ENCODE measurements at places on chromosomes 5 and 9.

DNA sequence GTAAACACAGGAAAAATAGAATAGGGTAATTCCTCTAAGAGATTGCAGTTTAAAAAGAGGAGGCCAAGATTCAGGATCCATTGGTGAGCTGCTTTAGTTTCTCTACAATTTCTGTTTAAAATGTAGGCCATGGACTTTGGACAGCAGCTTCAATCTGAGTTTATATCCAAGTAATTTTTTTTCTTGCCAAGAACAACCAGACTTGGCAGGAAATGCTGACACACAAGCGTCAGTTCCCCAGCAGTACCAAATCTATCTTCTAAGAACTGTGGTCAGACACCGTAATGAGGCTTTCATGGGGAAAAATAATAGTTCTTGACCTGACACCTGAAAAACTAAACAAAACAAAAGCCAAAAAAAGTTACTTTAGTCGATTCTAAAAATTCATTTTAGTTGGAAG is 528.8 kb downstream of the CSNK1G3 start:
- DNase-seq: no peak

DNA sequence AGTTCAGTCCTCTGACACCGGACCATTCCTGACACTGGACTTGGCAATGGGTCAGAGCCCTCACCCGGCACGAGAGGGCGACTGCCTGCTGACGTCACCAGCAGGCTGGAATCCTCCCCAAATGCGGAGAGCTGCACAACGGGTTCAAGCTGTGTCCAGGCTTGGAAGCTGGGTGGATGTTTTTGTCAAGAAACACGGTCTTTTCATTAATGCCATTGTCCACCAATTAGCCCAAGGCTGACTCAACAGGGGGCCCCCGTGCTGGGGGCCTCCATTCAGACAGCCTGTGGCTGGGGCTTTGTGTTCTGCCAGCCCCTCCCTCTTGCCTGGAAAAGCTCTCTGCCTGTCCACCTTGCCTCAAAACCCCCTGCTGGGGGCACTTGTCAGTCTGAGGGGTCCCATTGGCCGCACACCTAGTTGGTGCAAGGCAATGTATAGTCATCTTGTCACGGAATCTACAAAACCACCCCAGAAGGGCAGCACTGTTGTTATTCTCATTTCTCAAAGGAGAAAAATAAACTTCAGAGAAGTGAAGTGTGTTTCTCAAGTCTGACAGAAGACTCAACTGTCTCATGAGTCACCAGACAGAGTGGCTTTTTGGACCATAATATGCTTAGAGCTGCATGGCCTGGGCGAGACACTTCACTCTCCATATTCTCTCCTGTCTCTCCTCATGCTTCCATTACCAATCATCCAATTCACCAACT is 24.6 kb downstream of the NDUFA8 start:
- DNase-seq: no peak

GRCh38 chr9:99820685-99821395 is 845 bp upstream of the NR4A3 start:
- DNase-seq: no peak

DNA sequence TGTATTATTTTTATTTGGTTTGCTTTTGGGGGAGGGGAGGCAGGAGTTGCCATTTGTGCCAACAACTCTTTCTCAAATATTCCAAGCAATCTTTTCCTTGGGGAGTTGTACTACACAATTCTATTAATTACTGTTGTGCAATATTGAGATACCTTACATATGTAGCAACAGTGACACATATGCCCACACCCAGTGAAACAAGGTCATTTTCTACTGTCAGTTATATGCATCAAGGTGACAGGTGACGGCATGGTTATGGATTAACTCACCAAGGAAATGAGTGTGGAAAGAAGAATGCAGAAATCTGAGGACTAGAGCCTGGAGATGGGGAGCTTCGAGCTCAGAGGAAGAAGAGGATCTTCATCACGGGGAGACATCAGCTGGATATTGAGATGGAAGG is 17.9 kb upstream of the MSMP start:
- no peak for DNase-seq

- DNase-seq: no peak
These were observed 30.5 kb downstream of the LARS1 start for GRCh38 chr5:146151970-146152369.

DNA sequence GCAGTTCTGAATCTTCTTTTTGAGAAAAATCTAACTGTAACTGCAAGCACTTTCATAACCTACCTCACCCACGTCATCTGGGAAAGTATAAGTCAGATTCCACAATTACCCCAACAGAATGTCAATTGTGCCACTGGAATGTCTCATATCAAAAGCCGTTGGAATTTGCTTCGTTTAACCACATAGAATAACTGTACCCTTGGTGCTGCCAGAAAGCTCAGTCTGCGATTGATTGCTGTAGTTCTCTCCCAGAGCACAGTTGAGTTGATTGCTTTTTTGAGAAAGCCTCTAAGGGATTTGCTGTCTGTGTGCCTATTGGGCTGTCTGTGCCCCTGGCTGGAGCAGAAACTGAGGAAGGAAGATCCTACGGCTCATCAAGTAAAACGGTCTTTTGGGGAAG is 583.6 kb downstream of the TMEM38B start:
- DNase-seq: no peak

GRCh38 chr5:144581044-144581443 is 410.4 kb downstream of the KCTD16 start:
- no peak for DNase-seq

DNA sequence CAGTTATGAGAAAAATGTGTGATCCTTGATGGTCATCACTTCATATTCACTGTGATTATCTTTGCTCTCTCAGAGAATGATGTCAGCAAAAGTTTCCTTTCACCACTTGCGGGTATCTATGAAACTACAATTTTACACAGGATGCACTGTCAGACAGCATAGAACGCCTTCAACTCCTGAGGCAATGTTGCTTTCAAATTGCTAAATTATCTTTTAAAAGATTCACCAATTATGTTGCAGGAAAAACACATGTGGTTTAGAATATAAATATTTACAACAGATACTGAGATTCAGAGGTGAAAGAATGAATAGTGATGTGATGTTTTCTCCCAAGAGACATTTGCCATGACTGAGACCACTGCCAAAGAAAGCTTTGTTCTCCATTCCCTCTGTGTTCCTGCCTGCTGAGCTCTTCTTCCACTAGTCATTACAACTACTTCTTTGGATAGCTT is 879.8 kb upstream of the DMAC1 start:
- no peak for DNase-seq

GRCh38 chr9:31471010-31471409 is 913.4 kb upstream of the ACO1 start:
- no peak for DNase-seq

DNA sequence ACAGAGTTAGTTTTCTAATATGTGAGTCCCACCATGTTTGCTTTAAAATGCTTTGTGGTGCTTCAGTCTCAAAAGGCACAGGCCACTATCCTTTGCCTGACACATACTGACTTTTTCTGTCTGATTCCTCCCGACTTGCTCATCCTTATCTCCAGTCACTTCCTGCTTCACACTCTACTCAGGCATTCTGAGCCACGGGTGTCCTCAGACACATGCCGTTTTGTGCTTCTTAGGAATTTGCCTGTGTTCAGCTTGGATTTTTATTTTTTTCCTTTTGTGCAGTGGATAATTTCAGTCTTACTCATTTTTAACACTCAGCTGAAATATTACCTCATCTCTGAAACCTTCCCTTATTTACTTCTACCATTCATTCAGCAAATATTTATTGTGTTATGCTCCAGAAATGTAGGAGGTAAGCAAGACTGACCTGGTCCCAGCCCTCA is 54.1 kb downstream of the MAN2A1 start:
- no peak for DNase-seq

DNA sequence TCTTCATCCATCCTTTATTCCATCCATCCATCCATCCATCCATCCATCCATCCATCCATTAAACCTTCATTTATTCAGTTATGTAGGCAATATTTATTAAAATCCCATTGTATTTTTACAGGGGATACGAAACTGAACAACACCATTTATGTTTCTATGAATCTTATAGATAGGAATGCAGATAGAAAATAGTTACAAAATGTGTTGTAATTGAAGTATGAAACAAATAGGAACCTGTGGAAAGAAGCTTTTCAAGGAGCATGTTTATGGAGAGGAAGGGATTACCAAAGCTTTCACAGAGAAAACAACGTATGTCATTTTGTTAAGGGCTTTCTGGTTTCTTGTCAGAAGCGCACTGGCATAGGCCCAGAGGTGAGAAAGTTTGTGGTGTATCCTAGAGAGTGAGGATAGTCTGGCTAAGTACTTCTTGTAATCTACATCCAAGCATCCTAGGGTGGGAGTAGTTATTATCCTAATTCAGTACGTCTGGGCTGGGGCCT is 184.0 kb downstream of the CNTLN start:
- no peak for DNase-seq

- no peak for DNase-seq
These were observed 3.6 kb upstream of the NR5A1 start for GRCh38 chr9:124510650-124511425.

DNA sequence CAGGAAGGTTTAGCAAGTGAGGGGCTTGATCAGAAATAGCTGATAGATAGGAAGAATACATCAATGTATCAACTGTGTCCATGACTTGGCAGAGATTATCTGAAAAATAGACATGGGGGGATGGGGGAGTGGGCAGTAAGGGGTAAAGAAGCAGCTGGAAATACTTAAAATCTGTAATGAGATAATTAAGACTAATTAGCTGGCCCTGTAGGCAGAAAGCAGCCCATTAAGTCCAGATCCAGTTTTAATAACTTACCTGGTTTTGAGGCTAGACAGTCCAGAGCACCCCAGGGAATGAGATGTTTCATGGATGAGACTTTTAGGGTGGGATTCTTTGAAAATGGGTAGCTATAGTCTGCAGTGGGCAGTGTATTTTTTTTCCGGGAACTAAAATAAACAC is 116.9 kb upstream of the TLX3 start:
- no peak for DNase-seq

DNA sequence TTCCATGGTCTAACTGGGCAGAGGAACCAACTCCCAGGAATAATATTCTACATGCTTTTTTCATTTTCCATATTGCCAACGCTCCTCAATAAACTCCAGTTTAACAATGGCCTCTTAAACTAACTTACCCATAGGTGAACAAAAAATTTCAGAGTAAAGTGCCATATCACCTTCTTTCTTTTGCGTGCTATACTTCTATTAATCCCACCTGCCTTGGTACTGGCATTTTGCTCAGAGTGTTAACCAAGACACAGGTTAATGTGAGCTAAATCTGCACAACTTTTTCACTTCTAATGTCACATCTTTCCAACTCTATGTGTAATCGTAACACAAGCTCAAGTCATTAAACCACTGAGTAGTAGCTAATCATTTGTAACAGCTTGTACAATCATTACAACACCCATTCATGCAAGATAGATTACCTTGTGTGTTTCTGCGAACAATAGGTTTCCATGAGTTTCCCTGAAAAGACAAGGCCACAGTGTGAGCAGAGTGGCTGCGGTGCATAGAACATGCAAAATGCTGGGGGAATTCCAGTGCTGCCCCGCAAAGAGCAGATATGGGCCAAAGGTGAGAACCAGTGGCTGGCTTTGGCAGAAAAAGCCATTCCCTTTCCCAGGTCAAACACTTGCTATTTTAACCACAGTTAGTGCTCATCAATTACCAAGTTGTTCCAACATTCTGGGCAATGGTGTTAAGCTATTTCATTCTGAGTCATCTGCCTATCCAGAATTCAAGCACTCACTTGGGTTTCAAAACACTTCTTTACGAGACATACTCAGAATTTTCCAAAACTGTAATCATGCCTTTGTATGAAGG is 42.8 kb downstream of the TIMD4 start:
- DNase-seq: no peak

- DNase-seq: no peak
These were observed 336.9 kb upstream of the SLC24A2 start for GRCh38 chr9:20125727-20126126.

DNA sequence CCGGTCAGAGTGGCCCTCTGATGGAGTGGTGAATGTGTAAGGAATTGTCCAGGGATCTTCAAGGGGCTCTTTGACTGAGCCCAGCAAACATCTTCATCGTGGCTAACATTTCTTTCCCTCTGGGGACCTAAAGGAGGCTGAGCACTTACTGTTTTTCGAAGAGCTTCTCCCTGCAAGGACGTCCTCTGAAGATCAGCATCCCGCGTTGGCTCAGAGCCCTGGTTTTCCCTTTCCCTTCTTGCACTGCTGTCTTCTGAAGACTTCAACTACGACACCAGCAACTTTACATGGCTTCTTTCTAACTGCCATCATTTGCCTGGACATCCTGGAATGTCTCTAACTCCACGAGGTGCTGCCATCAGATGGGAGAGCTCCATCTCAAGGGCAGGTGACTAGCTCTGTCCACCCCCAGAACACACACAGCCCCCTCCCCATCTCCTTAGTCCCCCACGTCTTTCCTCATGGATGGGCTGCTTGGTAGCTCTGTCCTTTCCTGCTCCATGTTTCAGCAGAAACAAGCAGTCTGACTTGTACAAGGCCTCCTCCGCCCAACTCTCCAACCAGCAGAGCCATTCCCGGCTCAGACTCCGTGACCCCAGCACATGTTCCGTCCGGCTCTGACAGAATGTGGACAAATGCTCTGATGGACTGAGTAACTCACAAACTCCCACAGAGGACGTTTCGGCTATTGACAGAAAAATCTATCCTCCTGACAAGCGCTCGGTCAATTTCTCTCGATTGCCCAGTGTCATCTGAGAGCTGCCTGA is 17.1 kb downstream of the SHB start:
- no peak for DNase-seq

DNA sequence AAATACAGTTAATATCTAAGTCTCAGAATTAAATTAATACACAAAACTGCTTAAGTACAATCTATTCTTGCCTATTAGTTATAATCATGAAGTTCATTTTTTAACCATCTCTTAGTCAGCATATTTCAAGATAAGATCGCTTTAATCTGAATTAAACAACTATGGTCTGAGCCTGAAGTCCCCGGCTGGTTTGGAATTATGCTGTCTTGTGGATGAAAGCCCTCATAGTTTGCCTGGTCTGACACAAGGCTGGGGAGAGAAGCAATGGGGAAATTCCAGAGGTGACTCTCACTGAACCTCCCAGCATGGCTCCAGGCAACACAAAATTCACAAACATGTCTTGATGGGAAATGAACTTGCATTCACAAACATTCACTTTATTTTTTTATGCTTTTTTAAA is 28.0 kb upstream of the GRAMD2B start:
- DNase-seq: no peak

- no peak for DNase-seq
These were observed 41.3 kb downstream of the VPS13A start for GRCh38 chr9:77218612-77219011.

GRCh38 chr5:160342413-160342941 is 27.9 kb downstream of the C1QTNF2 start:
- no peak for DNase-seq

GRCh38 chr5:9545136-9545991 is 511 bp downstream of the SEMA5A start:
- no peak for DNase-seq

- DNase-seq: no peak
These were observed 1278.2 kb downstream of the CDH12 start for GRCh38 chr5:21574961-21575360.

GRCh38 chr5:151868451-151868850 is 56.2 kb downstream of the GLRA1 start:
- no peak for DNase-seq

- no peak for DNase-seq
These were observed 48.2 kb downstream of the CXXC5 start for GRCh38 chr5:139696167-139696893.

- DNase-seq: no peak
These were observed 3.1 kb upstream of the FAM53C start for GRCh38 chr5:138334867-138335447.

All from stimulated activated CD8-positive, alpha-beta memory T cell treated with anti-CD3 and anti-CD28 coated beads, Interleukin-4, amount 100 ng/mL, for 1 hour (primary cell).